ENCODE measurements at places on chromosomes 4 and X.

GRCh38 chr4:160510928-160511327, 1408.0 kb downstream of the RAPGEF2 start:
- DNase-seq: no peak

DNA sequence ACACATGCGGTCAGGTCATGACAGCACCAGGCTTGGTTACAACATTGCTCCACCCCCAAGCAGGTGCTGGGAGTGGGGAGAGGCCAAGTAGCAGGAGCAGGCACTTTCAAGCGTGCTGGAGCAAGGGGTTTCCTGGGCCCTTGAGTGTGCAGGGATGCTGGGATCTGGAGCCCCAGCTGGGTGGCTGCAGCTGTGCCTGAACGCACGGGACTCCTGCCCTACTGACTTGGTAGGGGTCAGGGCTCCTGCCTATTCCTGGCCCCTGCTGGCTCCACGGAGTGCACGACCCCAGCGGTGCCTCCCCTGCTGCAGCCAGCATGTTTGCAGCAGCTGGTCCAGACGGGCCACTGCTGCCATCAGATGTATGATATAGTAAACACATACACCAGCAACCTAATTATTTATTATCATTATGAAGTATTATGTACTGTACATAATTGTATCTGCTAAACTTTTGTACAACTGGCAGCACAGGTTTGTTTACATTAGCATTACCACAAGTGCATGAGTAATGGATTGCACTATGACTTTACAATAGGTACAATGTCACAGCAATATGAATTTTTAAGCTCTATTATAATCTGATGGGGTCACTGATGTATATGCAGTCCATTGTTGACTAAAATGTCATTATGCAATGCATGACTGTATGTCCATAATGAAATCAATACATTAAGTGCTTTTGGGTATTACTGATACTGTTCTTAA, 620.6 kb downstream of the RAPGEF2 start:
- DNase-seq: no peak

DNA sequence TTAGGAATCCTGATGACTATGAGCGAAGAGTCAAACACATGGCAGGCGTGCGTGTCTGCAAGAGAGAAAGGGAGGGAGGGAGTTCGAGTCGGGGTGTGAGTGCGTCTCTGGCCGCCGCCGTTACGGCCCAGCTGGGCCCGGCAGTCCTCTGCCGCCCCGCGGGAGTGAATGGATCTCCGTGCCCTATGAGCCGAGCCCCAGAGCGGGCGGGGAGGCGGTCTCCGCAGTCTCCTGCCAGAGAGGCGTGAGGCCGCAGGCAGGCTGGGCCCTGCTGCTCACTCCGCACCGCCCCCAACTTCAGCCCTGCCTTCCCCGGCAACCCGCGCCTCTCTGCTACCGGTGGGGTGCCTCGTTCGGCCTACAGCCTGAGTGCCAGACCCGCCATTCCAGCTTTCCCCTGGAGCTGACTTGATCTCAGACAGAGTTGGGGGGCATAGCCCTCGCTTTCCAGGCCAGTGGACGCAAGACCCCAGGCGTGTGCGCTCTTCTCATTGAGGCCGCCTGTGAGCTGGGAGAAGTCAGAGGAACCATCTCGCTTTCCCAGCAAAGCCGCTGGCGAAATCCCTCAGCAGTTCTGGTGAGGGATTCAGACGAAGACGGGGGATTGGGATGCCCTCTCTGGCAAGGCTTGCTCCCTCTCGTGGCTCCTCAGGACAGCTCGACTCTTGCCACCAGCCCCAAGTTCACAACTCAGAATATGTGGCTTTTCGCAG, 1.4 kb downstream of the SLC16A2 start:
- no peak for DNase-seq

DNA sequence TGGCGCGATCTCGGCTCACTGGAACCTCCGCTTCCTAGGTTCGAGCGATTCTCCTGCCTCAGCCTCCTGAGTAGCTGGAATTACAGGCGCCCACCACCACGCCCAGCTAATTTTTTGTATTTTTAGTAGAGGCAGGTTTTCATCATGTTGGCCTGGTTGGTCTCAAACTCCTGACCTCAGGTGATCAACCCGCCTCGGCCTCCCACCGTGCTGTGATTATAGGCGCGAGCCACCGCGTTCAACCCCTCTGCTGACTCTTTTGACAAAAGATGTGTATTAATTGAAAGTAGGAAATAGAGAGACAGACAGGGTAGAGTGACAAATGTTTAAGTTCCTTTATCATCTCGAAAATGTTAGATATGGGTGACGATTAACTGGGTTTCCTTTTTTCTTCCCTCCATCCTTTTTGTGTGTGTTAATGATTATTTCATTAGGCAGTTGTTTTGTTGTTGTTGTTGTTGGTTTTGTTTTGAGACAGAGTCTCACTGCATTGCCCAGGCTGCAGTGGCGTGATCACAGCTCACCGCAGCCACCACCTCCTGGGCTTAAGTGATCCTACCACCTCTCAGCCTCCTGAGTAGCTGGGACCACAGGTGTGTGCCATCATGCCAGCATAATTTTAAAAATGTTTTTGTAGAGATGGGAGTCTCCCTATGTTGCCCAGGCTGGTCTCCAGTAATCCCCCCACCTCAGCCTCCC, 79.5 kb downstream of the KDM6A start:
- DNase-seq: no peak

- DNase-seq: no peak
These were observed 60.4 kb upstream of the IRF2 start for GRCh38 chr4:184534511-184535391.

- no peak for DNase-seq
These were observed 19.2 kb downstream of the ETDC start for GRCh38 chrX:135328421-135329005.

DNA sequence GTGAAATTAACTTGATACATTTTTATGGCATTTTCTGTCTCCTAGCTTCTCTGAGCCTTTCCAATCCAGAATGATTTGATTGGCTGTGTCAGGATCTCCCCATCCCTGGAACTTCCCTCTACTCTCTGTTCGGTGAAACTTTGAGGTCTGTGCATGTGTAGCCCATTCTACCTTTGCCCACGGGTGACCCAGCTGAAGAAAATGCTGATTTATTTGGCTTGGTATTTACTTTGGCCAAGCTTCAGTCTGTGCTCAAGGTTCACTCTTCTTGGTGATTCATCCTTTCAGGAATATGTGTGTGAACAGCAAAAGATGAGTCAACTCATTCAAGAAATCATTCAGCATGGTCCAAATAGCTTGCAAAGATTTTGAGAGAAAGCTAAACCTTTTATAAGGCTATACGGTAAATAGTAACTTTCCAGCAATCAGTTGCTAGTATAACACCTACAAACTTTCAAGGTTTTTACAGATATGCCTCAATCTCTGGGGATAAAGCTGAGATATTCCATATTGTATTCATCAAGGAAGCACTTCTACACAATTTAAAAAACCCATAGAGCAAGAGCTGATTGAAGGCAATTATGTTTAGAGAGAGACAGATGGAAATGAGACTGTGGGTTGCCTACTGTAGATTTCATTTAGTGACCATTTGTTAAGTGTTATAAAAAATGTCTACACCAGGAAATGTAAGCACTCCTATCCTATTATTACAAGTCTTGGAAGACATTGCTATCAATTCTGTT, 233.9 kb upstream of the CXXC4 start:
- DNase-seq: no peak

- DNase-seq: no peak
These were observed 69.3 kb downstream of the OPHN1 start for GRCh38 chrX:68363984-68364383.

GRCh38 chr4:153211986-153212728, 7.9 kb downstream of the TRIM2 start:
- no peak for DNase-seq

- DNase-seq: no peak
These were observed 831.2 kb downstream of the CCSER1 start for GRCh38 chr4:90958256-90958895.

DNA sequence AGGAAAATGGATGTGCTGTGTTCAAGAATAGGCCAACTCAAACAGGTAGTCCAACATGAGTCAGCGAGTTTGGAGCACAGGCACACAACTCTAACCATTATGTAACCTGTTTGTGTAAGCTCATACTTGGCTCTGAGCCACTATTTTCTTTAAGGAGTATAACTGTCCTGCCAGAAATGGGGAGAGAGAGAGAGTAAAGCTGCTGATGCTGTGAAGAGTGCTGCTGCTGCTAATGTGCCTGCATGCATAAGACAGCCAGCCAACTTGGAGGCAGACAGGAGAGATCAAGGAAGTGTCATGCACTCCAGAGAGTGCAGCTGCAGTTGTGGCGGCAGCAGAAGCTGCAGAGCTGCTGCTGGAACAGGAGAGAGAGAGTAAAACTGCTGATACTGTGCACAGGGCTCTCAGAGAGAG, 11.7 kb upstream of the STATH start:
- DNase-seq: peak; percentile 1

DNA sequence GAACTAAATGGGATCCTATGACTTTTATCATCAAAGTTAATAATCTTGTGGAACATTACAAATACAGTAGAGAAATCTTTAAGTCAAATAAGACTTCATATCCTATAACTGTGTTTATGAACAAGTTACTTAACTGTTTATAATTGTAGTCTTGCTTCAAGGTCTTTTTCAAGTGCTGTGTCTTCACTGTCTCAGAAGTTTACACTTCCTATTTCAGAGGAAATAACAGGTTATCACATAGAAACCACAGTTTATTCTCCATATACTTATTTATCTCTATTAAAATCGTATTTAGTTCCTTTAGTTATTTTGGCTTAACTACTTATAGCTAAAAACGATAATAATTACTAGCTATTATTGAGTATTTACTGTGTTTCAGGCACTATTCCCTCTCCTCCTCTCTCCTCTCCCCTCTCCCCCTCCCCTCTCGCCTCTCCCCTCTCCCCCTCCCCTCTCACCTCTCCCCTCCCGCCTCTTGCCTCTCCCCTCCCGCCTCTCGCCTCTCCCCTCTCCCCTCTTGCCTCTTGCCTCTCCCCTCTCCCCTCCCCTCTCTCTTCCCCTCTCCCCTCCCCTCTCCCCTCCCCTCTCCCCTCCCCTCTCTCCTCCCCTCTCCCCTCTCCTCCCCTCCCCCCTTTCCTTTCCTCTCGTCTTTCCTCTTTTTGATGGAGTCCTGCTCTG, 63.7 kb downstream of the RBPJ start:
- no peak for DNase-seq

DNA sequence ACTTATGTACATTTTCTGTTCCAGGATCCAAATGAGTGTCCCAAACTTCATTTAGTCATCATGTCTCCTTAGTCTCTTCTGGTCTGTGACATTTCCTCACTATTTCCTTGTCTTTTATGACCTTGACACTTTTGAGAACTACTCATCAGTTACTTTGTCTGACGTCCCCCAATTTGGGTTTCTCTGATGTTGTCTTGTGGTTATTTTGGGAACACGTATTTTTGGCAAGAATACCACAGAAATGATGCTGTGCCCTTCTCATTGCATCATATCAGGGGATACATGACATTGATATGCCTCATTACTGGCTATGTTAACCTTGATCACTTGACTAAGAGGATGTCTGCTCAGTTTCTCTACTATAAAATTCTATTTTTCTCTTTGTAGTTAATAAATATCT, 308.8 kb downstream of the ZNF674 start:
- no peak for DNase-seq

DNA sequence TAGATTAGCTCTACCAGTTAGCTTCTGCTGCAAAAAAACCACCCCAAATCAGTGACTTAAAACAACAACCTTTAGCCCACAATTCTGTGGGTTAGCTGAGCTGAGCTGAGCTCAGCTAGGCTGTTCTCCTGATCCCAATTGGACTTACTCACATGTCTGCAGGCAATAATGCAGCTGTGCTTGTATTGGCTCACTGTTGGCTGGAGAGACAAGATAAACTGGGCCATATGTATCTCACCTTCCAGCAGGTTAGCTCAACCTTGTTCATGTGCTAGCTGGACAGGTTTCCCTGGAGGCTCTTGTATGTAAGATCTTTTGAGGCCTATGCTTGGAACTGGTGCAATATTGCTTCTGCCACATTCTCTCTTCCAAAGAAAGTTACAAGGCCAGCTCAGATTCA, 261.5 kb upstream of the ADGRL3 start:
- DNase-seq: no peak

DNA sequence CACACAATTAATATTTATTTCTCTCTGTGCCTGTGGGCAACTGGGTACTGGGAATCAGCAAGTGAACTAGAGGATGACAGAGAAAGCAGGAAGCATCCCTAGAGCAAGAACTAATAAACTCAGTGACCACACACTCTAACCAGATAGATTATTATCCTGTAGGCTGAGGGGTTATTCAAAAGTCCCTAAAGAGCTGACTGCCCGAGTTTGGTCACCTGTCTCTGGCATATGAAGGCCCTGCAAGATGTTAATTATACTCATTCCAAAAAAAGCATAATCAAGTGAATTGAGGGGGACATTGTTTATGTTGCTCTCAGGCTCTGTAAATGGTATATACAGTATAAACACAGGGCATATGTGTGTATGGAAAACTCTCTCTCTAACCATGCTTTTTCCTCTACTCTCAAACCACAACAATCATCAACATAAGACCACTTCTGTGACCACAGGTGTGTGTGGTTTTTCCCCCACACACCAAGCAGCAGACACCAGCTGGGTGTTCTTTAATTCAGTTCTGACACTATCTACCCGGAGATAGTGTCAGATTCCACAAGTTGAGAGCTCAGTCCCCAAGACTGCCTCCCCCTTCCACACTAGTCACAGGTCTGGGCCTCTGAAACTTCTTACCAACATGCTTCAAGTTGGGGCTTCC, 6.2 kb upstream of the HPSE start:
- no peak for DNase-seq

- no peak for DNase-seq
These were observed 1427.4 kb upstream of the ADGRL3 start for GRCh38 chr4:59772641-59773139.

DNA sequence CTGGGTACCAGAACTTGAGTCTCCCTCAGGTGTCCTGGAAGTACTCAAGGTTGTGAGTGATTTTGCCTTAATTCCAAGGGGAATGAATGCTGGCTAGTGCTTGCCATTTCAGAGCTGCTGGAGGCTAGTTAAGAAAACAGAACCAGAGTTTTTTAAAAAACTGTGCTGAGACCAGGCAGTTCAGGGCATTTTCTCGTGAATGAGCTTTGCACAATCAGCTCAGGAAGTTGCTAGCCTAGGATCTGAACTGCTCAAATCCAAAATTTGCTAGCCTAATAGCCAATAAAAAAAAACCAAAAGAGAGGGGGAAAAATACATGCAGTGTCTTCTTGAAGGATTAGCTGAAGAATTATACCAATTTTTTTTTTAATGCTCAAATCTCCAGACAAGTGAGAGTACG, 292.7 kb downstream of the FBXW7 start:
- DNase-seq: no peak

- no peak for DNase-seq
These were observed 24.5 kb downstream of the GABRA4 start for GRCh38 chr4:46968847-46969246.

GRCh38 chr4:96390404-96390803, 550.5 kb downstream of the PDHA2 start:
- no peak for DNase-seq

- DNase-seq: no peak
These were observed 10.5 kb upstream of the GNPDA2 start for GRCh38 chr4:44736900-44737299.

GRCh38 chr4:44544158-44544557, 95.5 kb upstream of the KCTD8 start:
- no peak for DNase-seq

All from T-helper 1 cell (primary cell).